ENCODE measurements at places on chromosomes 12 and 14.
A peak's percentile ranks its signal among the peaks of the same experiment; 100 is the strongest.

DNA sequence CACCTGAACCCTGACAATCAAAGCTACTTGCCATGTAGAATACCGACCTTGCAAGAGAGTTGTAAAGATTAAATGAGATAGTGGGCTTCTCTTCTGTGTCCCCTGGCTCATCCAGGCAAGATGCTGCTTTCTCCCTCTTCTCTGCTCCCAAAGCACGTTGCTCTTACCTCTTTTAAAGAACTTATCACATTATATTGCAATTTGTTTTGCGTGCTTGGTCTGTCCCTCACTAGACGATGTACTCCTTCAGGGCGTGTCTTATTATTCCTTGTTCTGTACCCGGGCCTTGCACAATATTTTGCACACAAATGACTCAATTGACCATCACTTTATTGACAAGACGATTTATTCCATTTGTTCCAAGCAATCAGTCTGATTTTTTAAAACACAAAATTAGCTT lies 3.3 kb downstream of the DCN start:
- DNase-seq = no peak

GRCh38 chr14:91059576-91060350 lies 678 bp downstream of the RPS6KA5 start:
- DNase-seq = no peak

- DNase-seq = no peak
Measured at GRCh38 chr14:64620910-64621309, 71.1 kb downstream of the PPP1R36 start.

- no peak for DNase-seq
Measured at GRCh38 chr12:127925971-127926370, 341.0 kb upstream of the TMEM132C start.

DNA sequence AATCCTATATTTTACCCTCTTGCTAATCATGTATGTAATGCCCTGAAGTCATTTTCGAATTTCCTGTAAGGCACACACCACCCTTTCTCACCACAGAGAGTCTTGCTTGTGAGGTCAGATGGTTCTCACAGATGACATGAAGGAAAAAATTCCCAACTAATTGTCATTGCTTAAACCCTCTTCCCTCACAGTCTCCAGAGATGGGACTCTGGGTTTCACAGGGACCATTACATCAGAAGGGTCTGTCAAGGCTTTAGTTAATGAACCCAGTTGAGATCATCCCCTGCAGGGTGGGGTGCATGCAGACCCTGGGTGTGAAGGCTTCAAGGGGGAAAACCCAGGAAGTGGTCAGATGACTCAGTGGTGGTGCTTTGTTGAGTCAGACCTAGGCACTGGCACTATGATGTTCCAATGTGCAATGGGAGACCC lies 229.6 kb downstream of the BCAT1 start:
- DNase-seq = no peak

DNA sequence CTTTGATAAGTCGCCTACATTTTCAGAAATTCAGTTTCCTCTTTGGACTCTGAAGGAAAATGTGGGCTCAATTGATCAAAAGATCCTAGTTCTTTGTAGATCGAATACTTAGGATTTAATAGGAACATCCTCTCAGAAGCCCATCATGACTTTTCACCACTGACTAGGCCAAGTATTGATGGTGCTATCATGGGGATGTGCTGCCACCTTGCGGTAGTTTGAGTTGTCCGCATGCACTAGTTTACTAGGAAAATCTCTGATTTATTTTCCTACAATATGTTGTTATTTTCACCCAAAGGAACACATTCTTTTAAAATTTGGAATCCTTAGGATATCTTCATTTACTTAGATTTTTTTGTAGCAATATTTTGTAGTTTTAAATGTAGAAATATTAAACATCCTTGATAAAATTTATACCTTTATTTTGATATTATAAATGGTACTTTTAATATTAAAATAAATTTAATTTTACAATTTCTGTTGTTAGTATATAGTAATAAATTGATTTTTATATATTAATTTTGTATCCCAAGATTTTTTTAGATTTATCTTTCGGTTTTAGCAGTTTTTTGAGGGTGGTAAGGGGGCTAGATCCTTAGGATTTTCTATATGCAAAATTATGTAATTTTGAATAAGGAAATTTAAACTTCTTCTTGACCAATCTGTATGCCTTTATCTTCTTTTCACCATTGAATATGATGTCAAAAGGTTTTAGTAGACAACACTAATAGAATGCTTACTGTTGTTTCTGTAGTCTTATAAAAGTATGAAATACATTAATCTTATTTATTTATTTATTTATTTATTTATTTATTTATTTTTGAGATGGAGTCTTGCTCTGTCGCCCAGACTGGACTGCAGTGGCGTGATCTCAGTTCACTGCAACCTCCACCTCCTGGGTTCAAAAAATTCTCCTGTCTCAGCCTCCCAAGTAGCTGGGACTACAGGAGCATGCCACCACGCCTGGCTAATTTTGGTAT lies 52.9 kb upstream of the OR9K2 start:
- DNase-seq = no peak

GRCh38 chr12:91811481-91812287 lies 334.0 kb downstream of the BTG1 start:
- no peak for DNase-seq

GRCh38 chr14:99520571-99521081 lies 39.4 kb downstream of the CCNK start:
- DNase-seq = no peak

- no peak for DNase-seq
Measured at GRCh38 chr12:46261646-46262045, 7.2 kb downstream of the SLC38A1 start.

GRCh38 chr14:50953502-50953901 lies 9.2 kb upstream of the PYGL start:
- no peak for DNase-seq

GRCh38 chr14:53896726-53897125 lies 59.9 kb downstream of the BMP4 start:
- no peak for DNase-seq

DNA sequence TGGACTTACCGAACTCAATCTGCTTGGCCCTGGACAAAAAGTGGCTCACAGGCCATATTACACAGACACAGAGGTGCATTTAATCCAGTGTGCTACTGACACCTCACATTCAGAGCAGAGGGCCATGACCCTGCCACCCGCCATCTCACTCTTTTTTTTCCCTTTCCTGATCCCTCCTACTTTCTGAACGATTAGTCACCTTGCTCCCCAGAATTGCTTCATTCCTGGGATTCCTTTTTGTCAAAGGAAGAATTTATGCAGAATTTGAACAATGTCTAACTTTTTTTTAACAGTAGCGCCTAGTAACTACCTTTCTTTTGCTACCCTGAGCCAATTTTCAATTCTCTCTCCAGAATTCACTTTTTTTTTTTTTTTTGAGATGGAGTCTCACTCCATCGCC lies 4.6 kb downstream of the PKP2 start:
- no peak for DNase-seq

GRCh38 chr14:31252865-31253264 lies 45.3 kb upstream of the HECTD1 start:
- DNase-seq = no peak

DNA sequence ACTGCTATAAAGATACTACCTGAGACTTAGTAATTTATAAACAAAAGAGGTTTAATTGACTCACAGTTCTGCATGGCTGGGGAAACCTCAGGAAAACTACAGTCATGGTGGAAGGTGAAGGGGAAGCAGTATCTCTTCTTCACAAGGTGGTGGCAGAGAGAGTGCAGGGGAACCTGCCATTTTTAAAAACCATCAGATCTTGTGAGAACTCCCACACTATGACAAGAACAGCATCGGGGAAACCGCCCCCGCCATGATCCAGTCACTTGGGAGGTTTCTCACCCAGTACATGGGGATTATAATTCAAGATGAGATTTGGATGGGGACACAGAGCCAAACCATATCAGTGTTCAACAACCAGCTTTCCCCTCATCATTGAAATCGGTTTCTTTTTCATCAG lies 49.9 kb downstream of the AEBP2 start:
- no peak for DNase-seq

DNA sequence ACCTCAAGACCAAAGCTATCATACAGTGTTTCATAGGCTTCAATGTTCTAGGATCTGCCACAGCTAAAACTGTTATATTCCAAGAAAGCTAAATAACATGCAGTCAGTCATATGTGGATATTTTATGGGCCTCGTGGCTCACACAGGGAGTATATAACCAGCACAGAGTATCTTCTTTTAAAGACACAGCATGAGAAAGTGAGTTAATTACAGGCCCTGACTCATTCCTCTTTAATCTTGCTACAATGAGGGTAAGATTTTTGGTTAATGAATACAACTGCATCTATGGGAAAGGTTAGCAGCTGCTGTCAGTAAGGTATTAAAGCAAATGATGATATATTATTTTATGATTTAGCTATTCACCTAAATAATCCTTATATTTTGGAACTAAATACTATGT lies 111.0 kb downstream of the TRAFD1 start:
- DNase-seq = no peak

DNA sequence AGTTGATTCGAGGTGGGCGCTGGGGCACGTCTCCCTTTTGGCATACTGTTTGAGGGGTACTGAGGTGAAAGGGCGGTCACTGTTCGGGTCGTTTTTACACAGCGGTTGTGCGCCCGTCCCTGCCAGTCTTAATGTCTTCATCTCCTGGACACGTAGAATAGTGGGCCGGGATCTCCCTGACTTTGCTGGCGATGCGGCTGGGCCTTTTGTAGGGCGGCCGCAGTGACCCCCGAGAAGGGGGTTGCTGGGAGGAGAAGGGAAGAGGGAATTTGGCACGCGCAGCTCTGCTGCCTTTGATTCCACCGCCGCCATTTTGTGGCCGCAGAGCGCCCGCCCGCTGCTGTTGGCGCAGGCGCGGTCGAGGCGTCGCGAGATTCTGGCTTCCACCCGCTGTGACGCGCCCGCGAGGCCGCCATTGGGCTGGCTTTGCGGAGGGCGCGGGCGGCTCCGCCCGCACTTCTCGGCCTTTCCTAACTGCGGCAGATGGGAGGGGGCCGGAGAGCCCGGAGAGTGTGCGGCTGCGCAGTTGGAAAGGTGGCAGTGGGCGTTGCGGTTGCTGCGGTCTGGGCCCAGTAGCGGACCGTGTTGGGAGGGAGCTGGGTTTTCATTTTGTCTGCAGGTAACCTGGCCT lies 542 bp downstream of the SRSF5 start:
- peak; percentile 55 for DNase-seq

DNA sequence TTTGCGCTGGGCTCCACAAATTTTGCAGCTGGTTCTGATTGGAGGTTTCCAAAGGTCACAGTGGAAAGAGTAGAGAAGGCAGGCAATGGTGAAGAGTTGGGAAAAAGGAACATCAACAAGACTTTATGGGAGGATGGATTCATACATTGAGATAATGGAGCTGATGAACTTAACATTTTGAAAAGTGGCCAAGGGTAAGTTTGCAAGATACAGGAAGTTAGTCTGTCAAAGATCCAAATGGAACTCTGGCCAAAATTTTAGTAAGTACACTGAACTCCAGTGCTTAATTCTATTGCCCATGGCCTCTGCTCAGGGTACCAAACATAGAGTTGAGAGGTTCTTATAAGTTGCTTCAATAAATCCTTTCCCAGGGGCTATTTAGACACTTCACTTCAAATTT lies 15.6 kb downstream of the CCER1 start:
- no peak for DNase-seq

DNA sequence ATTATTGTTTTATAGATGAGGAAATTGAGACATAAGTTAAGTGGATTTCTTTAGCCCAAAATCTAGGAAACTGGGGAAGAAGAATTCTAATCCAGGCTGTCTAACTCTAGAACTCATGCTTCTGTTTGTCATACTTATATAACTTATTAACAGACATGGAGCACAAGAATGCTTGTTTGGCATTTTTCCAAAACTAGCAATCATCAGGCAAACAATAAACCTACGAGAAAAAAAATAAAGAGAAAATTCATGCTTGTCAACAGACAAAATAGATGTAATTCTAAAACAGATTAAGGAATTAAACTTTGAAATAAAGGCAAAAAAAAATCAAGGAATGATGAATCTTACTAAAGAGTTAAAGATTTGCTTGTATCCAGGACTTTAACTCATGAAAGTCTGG lies 103.1 kb downstream of the METTL25 start:
- DNase-seq = no peak

DNA sequence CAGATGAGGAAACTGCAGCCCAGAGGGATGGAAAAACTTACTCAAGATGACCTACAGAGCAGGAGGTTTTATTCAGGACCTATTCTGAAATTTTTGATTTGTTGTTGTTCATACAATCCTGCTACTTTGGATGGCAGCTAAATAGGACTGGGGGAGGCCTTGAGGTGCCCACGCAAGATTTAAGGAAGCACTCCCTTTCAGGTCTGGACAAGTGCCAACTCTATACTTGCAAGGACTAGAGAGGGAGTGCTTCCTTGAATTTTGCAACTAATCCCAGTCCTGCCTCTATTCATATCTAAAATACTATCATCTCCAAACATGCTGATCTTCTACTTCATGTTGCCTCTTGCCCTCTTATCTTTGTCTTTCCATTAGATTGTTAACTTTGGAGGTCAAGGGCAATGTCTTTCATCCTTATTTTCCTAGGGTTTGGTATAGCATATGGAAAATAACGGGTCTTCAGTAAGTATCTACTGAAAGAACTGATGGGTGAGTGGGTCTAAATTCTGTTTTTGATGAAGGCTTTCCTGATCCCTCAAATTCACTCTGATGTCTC lies 28.6 kb upstream of the PPM1H start:
- DNase-seq = no peak

- DNase-seq = no peak
Measured at GRCh38 chr12:70070494-70071007, 172.7 kb upstream of the CNOT2 start.

- DNase-seq = no peak
Measured at GRCh38 chr14:101591121-101591520, 29.8 kb downstream of the DIO3 start.

DNA sequence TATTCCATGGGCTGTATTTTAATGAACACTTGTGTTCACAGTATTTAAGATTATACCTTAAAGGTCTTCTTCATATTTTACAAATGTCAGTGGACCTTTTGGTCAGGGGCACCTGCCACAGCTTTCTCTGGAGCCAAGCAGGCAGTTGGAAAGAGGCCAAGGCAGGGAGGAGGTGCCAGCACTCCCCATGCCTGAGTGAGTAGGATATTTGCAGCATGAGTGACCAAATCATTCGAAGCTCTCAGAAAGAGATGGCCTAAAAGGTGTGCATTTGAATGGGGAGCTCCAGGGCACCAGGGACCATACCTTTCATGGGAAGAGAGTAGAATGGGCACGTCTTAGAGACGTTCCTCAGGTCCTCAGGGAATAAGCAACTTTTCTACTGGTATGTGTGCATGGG lies 121.6 kb downstream of the GPR135 start:
- DNase-seq = no peak

GRCh38 chr14:22614240-22614799 lies 16.2 kb downstream of the ABHD4 start:
- no peak for DNase-seq

DNA sequence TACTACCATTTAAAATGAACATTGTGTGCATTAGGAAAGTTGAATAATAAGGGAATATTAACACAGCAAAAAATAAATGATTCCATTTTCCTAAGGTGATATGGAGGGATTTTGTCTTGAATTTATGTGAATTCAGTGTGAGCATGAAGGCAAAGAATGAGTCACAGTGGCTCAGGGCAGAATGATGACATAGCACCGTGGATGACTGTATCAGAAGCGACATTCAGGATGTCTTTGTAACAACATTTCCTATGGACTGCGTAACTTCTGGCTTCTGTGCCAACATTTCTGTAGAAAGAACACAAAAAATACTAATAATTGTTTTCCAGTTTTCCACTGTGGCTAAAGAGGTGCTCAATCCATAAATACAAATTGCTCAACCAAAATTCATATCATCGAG lies 54.6 kb downstream of the TTC8 start:
- no peak for DNase-seq
